H7 (cell line): ENCODE measurements at places on chromosomes 3 and 15.

GRCh38 chr3:81764002-81764401 lies 2.6 kb upstream of the GBE1 start:
- DNase-seq, result no peak

DNA sequence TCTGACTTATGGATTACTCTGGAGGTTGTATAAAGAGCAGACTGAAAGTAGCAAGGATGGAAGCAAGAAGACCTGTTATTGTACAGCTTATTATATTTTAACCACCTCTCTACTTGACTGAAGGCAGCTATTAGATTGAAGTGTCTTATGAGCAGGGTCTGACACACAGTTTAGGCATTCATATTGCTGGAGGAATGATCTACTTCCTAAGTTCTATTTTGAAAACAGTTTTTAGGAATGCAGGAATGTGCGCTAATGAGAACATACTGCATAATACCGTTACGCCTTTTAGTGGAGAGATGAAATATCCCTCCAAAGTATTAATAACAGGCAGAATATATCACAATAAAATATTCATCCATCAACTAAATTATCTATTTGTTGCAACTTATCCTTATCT lies 193.3 kb downstream of the ISL2 start:
- no peak for DNase-seq

GRCh38 chr3:13415997-13416793 lies 3.9 kb downstream of the NUP210 start:
- DNase-seq, result peak; percentile 78

DNA sequence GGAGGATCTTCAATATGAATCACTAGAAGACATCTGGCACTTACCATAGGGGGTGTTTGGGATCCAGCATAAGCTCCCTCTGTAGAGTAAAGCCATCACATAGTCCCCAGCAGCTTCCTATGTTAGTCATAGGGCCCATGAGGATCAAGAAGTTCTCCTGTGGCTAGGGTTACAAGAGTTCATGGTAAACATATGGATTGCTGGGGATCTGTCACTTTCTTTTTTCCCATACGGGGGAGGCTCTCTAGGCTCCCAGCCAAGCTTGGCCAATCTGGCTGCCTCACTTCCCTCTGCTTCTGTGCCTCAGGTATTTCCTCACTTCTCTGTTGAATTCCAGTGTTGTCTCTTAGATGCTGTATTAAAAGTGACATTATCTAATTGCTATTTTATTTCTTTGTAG lies 597.9 kb downstream of the PDCD6IP start:
- DNase-seq, result no peak

DNA sequence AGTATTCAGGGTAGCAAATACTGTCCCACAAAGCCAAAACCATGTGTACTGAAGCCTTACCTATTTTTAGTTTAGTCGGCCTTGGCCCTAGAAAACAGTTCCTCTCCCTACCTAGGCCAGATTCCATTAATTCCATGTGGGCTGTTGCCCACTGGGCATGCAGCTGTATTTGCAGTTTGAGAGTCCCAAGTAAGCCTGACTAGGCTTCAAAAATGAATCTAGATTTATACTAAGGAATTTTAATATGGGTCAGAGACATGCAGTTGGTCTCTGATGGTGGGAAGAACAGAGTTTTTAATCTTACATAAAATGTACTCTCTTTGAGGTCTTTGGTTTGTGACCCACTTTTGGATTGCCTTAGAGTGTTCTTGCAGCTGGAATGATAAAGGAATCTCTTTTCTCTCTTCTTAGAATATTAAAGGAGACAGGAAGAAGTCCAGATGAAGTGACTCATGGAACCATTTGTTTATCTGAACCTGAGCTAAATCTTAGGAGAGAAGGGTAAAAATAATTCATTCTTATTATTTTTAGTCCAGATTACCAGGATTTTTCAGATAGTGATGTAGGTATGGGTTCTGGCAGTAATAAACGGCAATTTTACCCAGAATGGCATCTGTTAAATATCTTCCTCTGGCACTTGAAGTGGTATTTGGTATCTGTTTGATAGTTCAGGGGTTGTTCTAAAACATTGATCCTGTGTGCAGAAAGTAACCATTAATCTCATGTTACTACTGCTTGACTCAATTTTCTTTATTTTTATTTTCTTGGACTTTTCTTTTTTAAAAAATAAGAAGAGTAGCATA lies 33.8 kb downstream of the GLCE start:
- DNase-seq, result no peak

DNA sequence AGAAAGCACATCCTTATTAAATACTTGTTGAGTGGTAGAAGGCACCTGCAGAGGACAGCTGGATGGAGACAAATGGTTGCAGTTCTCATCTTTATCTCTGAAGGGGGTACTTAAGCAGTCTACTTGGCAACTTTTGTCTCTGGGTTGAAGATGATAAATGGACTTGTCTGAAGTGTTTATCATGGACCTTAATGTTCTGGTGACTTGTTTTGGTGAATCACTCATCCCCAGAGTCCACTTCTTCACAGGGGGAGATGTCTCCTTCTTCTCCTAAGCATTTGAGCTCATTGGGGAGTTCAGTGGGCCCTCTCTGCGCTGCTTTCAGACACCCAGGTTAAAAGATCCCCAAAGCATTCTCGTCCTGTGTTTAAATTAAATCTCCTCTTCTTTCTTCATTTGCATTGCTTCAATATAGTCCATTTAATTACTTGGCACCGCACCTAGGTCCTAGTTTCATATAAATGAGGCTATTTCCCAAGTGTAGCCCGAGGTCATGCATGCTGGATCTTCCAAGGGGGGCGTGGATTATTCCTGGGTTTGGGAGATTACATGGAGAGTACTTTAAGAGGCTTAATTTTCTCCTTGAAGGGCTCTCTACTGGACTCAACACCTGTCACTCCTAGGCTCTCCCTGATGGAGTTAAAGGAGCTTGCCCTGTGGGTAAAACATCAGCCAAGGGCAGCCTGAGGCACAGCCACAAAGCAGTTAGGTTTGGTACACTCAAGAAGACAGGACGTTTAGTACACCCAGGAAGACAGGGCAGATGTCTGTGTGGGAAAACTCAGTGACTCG lies 239.3 kb upstream of the C2CD4B start:
- DNase-seq, result no peak

DNA sequence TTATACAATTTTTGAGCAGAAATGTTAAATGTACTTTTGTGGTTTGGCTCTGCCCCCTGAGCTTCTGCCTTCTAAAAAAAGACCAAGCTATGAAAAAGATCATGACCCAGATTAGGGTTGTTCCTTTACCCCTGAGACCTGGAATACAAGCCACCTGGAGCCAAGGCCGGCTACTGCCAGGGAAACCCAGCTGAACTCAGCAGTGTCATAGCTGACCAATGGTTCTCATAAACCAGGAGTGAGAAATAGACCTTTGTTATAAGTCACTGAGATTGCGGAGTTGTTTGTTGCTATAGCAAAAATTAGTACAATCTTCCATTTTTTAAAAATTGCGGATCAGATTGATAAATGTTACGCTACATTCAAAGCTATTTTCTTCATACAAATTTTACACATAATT lies 1261.7 kb downstream of the ROBO1 start:
- no peak for DNase-seq

DNA sequence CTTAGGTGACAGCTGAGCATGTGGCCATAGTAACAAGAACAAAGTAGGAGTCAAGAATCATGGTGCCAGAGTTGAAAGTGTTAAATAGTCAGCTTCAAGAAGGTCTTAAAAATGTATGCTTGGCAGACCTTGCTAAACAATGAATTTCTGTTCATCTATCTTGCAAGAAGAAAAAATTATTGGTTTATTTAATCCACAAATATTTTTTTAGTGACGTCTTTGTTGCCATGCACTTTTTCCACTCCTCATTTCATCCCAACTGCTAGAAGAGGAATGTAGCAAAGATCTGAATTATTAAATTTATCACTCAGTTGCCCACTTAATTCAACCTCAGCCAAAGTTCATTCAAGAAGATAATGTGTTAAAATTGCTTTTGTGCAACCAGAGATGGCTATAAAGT lies 3.2 kb upstream of the SLC4A7 start:
- DNase-seq, result no peak

DNA sequence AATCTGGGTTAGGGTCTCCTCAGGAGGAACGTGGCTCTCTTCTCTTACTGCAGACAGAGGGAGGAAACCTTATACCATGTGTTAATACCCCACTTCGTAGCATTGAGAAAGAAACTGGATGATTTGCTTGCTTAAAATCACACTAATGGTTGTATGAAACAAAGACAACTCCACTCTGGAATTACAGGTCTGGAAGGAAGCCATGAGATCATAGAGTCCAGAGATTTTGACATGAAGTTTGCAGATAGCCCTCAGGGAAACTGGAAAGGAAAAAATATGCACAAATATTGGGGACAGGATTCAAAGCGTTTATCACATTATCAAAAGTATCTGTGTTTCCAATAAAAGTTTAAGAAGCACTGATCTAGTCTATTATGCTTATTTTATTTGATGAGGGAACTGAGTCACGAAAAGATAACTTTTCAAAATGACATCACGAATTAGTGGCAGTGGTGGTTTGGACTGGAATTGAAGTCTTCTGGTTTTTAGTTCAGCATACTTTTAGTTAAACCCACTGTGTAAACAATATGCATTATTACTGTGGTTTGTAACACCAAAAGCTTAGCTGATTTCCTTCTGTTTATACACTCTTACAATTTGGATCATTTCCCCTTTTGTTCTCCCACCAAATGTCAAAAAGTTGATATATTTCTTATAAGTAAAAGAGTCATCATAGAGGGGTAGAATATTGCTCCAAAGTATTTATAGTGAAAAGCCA lies 16.8 kb downstream of the FGF7 start:
- DNase-seq, result no peak

GRCh38 chr15:39589815-39590644 lies 9.2 kb downstream of the THBS1 start:
- no peak for DNase-seq

DNA sequence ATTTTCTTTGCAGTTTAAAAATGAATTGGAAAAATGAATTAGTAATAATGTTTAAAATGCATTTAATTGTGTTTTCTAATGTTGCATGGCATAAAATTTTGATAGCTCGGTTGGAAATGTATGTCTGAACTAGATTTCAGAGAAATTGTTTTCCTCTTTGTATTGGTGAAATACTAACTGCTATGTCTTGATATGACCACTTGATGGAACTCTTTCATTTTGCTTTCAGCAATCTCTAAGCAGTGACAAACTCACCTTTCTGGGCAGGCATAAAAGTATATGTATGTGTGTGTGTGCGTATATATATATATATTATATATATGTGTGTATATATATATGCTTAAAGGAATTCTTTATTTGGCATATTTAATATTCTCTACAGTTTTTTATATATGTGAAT lies 239.3 kb upstream of the ZNF717 start:
- no peak for DNase-seq

DNA sequence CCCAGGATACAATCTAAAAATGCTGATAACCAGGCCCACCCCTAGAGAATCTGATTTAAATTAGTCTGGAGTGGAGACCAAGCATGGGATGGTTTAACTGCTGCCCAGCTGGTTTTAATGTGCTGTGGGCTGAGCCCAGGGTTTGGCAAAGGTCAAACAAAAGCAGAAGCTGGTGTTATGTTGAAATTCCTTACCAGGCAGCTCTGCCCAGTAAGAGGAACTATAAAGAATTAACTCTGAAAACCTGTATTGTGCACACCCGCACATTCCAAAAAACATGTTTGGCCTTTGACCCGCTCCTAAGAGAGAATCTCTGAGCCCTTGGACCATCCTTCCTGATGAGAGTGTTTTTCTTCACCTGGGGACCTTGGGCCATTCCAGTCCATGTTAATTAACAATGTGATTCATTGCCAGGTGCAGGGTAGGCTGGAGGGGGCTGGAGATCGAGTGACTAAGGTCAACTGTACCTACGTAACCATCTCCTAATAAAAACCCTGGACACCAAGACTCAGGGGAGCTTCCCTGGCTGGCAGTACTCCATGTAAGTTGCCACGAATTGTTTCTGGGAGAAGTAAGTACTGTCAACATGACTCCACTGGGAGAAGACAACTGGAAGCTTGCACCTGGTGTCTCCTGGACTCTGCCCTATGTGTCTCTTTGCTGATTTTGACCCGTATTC lies 10.9 kb downstream of the CCDC13 start:
- DNase-seq, result no peak

- DNase-seq, result no peak
These were observed 58.1 kb downstream of the XXYLT1 start for GRCh38 chr3:195212749-195213375.

DNA sequence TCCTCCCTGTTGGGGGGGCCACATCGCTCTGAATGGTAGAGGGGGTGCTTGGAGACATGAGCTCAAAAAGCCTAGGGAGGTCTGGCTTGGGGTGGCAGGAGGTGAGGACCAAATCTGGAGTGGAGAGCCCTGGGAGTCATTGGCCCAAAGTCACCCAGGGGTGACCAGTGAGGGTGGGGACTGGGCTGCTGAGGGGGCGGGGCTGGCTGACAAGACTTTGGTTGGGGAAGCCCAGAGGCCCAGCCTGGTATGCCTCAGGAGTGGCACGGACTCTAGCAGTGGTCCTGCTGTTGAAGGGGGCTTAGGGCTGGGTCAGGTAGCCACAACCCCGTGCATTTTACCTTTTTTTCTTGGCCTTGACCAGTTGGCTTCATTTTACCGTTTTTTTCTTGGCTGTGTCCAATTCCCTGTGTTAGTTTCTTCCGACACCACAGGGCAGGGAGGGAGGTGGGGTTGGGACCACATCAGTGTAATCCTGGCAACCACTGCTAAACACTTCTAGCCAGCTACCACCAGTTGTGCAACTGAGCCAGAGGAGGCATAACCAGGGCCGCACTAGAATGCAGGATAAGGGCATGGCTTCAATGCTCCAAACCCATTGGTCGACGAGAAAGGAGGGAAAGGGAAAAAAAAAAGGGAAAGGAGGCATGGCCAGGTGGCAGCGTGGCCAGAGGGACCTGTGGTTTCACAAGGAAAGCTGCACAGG lies 105.3 kb upstream of the C2CD4B start:
- no peak for DNase-seq

- DNase-seq, result peak; percentile 6
These were observed 580.0 kb downstream of the ZNF385D start for GRCh38 chr3:21170964-21171363.

GRCh38 chr3:117499189-117499870 lies 789.8 kb downstream of the TUSC7 start:
- DNase-seq, result no peak

- DNase-seq, result no peak
These were observed 113.7 kb downstream of the WNT5A start for GRCh38 chr3:55373423-55373822.

DNA sequence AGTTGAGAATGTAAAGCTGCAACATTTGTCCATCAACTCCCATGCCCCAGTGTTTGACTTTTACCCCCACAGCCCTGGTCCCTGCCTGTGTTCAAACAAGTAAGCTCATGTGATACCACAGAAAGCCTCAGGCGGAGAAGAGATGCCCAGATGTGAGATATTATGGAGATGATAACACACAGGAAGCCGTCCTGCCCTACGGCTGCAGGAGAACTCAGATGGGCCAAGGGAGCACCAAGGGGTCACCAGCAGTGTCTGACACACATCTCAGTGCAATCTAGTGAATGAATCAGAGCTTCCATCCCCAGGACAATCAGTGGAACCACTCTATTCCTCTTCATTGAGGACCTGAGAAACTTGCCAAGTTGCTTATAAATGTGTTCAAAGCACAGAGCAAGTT lies 14.0 kb upstream of the SPINK8 start:
- DNase-seq, result no peak

GRCh38 chr3:82386647-82387046 lies 625.2 kb upstream of the GBE1 start:
- no peak for DNase-seq

GRCh38 chr15:98800437-98801233 lies 152.3 kb downstream of the IGF1R start:
- DNase-seq, result peak; percentile 49

GRCh38 chr3:126986001-126986400 lies 3.1 kb downstream of the PLXNA1 start:
- no peak for DNase-seq
